ENCODE measurements at places on chromosomes 4 and X.
A peak's percentile ranks its signal among the peaks of the same experiment; 100 is the strongest.

DNA sequence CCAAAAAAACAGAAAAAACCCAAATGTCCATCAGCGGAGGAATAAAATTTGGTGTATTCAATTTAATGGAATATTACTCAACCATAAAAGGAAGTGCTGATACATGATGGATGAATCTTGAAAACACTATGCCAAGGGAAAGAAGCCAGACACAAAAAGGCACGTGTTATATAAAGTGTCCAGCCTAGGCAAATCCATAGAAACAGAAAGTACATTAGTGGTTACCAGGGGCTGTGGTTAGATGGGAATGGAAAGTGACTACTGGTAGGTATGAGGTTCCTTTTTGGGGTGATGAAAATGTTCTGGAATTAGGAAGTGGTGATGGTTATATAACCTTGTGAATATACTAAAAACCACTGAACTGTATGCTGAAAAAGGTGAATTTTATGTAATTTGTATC is 3.5 kb upstream of the CDKL2 start:
- no peak for DNase-seq

DNA sequence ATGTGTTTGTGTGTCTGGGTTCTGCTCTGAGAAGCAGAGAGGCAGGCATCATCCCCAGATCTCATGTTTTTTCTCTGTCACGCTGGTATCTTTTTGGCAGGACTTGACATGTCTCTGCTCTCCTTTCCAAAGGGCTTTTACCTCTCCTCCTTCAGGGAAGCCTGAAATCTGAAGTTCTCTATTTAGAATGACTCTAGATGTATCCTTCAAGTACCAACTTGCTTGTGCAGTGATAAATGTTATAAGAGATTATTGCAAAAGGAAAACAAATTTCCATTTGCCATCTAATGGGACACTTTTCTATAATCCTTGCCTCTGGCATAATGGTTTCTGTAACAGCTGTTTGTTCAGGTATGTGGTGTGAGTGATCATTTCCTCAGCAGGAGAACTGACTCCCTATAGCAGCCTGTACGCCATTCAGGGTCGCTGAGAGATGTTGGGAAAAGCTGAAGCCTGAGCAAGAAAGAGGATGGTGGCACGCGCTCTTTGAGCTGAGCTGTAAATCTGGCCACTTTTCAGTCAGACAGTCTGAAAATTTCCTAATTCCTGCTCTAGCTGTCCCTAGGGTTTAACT is 72.5 kb downstream of the CNGA2 start:
- no peak for DNase-seq

DNA sequence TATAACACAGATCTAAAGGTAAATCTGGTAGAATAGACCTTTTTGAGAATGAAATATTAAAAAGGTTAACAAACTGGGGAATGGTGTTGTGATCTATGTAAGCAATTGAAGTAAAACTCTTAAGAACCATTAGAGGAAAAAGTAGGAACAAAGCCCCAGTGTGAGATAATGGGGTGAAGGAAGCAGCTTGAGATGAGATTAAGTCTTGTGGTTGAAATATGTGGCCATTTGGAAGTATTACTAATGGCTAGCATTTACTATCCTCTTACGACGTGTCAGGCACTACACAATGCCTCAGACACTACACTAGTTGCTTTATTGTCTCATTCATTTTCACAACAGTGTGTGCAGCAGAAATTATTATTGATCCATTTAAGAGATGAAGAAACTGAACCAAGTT is 25.9 kb upstream of the NDNF start:
- no peak for DNase-seq

DNA sequence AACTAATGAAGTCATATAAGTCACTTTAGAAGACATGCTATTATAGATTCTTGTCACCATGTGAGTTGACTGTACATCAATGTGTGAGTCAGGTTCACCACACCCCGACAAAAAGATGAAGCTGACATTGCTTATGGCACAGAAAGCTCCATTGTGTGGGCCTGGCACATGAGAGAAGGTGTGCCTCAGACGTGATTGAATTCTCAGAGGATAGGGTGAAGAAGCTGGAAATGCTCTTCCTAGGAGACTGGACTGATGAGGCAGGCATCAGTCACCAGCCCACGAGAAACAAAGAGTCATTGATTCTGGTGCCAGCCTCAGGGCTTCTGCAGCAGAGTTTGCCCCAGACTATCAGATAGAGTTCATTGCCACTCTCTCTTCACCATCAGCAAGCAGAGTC is 35.9 kb upstream of the LRAT start:
- DNase-seq: no peak

GRCh38 chr4:151934766-151935165 is 174.0 kb upstream of the GATB start:
- DNase-seq: no peak

DNA sequence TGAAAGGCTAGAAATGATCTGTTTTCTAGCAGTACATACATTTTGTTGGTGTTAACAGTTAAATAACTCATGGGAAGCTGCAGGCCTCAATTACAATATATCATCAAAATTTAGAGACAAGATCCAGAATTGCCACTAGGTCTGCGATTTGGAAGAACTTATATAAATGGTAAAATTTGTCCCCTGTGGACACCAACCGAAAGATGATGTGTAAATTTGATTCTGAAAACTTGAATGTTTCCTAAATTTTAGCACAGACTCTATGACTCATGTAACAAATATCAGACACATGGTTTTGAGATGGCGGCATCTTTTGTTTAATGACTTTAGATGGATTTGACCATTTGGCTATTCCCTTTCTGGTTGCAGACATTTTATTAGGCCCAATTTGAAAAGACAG is 6.0 kb upstream of the HPGDS start:
- DNase-seq: no peak

DNA sequence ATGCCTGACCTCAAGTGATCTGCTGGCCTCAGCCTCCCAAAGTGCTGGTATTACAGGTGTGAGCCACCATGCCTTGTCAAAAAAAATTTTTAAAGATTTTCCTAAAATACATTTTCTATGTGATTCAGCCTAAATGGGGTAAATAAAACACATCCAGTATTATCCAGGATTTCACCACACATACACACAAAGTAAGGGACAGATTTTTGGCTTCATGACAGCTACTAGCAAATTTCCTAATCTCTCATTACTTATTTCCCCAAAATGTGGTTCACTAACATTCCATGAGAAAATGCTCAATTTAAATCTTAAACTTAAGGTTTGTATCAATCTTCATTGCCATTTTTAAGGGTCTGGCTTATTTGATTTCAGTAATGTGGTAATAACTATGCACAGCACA is 348.5 kb upstream of the INTU start:
- no peak for DNase-seq

DNA sequence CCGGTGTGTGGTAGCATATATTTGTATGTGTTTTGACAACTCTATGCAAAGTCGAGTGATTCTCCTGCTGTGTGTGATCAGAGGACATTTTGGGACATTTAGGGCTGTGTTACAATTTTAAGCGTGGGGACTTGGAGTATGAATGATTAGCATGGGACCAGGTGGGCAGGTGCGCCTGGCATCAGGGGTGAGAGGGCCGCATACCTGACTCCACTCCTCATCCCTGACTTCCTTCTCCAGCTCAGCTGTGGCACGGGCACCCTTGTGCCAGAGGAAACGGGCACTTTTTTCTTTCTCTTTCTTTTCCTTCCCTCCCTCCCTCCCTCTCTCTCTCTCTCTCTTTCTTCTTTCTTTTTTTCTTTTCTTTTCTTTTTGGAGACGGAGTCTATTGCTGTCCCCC is 15.7 kb upstream of the PLCXD1 start:
- DNase-seq: no peak

- DNase-seq: no peak
Observed at GRCh38 chr4:17616283-17616682, 1.8 kb downstream of the MED28 start.

DNA sequence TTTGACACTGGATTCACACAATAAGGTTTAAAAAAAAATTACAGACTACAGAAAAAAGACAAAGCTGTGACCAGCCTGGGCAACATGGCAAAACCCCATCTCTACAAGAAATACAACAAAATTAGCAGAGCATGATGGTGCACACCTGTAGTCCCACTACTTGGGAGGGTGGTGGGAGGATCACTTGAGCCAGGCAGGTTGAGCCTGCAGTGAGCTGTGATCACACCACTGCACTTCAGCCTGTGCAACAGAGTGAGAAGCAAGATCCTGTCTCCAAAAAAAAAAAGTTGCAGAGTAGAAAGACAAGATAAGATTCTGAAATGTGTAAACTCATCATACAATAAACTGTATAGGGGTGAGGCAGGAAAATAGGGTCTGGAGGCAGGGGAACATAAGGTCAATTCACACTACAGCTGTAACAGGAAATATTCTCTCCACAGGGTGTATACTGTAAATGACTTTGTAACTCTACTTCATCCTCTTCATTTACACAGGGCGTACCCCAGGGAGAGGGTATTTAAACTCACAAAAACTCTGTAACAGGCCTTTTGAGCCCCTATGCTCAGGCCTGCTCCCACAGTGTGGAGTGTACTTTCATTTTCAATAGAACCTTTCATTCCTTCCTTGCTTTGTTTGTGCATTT is 112.6 kb upstream of the MAPK10 start:
- DNase-seq: no peak

DNA sequence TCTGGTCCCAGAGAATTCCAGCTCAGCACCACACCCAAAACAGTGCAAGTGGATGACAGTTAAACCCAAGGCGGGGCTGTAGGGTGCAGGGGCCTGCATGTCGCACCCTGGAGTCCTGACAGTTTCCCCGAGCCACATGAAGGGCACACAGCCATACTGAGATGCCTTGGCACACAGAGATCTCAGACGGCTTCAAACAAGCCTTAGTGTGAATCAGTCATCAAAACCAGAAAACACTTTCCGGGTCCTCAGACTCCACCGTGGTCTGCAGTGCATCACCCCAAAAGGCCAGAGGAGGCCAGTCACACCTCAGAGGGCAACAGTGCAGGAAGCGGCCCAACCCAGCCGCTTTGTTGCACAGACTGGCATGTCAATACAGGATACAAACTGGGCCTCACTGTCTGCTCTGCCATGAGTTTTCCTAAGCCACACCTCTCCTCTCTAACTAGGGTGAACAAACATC is 64.6 kb upstream of the ENPP6 start:
- peak; percentile 60 for DNase-seq

DNA sequence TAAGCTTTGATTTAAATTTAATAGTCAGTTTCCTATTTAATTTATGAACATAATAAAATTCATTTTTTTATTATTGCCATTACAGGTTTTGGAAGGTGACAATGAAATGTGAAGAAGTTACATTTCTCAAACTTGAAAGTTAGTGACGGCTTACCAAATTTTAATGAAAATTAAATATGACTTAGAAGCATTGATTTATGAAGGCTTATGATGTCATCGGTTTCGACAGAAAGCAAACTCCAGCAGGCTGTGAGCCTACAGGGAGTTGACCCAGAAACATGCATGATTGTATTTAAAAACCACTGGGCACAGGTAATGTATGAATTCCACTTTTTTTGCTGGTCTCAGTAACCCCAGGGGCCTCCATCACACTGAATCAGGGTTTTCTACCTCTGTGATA is 157.1 kb downstream of the FHIP1A start:
- no peak for DNase-seq

DNA sequence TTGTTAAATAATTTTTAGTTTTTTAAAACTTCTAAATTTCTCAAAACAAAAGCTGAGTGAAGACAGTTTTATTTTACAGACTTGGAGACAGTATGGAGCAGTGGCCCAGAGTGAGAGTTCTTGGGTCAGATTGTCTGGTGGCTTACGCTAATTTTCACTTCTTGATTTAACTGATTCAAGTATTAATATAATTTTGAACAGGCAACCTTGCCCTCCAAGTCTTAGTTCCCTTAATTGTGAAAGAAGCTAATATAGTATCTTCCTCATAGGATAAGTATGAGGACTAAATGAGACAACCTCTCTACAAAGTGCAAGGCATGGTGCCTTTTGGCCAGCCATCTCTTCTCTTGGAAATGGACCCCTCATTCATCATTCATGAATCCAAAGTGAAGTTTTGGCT is 25.4 kb downstream of the ATP7A start:
- DNase-seq: no peak

- no peak for DNase-seq
Observed at GRCh38 chr4:141711211-141711610, 74.8 kb downstream of the IL15 start.

DNA sequence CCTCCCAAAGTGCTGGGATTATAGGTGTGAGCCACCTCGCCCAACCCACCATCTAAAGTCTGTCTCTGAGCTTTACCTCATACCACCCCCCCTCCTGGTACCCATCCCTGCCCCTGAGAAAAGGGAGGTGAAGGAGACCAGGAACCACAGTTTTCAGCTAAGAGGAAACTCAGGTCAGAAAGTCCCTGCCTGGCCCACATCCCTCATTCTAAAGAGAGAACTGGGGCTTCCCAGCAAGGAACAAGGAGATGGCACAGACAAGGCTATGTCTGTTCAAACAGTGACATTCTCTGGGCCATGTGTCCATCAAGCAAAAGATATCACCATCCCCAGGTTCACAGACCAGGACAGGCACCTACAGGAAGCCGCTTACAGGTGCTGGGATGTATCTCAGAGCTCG is 15.8 kb upstream of the CSF2RA start:
- no peak for DNase-seq

GRCh38 chrX:13826770-13827169 is 9.9 kb upstream of the GPM6B start:
- no peak for DNase-seq

GRCh38 chr4:71882113-71882841 is 98.4 kb upstream of the GC start:
- no peak for DNase-seq

GRCh38 chr4:102036016-102036415 is 245.5 kb downstream of the BANK1 start:
- no peak for DNase-seq

GRCh38 chrX:384861-385260 is 1.8 kb downstream of the PPP2R3B start:
- no peak for DNase-seq

- peak; percentile 48 for DNase-seq
Observed at GRCh38 chrX:153924149-153924861, 1.8 kb downstream of the ARHGAP4 start.

- DNase-seq: no peak
Observed at GRCh38 chr4:18930487-18930886, 908.9 kb upstream of the LCORL start.

- DNase-seq: no peak
Observed at GRCh38 chr4:24887881-24888430, 24.9 kb downstream of the CCDC149 start.

- no peak for DNase-seq
Observed at GRCh38 chrX:30918480-30918879, 29.4 kb upstream of the TAB3 start.

Measured in stimulated activated naive B cell treated with anti-CD40 and anti-IgM and Interleukin-4, amounts not matched to agents 10 μg/mL and 1 μg/mL and 100 μg/mL, for 72 hours (primary cell).